Left lung (tissue), 14 donors: ENCODE measurements at places on chromosomes 5 and 9. TPM values are rescaled to one million over a fixed set of nuclear protein-coding genes. Genes with fewer than 3 reads are reported as not detected.

The C9orf153 gene
- polyA plus RNA-seq: 0.61 TPM

DNA sequence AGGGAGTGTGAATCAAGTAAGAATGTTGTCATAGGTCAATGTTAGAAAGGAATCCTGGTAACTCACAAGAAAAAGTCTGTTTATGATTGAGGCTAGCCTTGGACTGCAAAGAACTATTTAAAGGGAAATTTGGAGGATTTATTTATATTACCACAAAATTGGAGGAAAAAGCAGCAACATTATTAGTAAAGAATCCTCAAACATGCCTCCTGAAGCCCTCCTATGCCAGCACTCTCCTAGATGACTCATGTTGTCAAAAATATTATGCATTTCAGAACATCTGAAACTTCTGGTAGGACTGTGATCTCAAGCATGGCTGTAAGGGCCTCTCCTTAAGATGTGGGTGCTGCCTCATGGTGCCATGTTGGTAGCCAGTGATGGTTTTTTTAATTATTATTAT, 628.5 kb downstream of the CHSY3 start:
- DNase-seq: no peak

The PCDHB13 gene
- polyA plus RNA-seq: 5.8 TPM

DNA sequence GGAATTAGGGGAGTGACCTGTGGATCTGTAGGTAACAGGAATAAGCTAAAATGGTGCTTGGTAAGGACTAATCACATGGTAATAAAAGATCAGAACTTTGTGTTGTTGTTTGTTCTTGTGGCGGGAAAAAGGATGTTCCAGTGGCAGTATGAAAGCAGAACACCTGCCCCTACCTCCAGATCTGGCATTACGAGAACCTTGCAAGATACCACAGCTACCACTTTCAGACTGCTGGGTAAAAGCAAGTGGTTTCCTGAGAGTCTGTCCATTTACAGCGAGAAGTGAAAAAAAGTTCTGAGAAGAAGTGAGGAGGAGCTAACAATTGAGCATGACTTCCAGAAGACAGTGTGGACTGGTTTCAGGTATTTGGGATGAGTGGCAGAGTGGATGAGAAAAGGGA, 252.5 kb downstream of the TLE4 start:
- no peak for DNase-seq

The TUSC1 gene
- 17.2 TPM for polyA plus RNA-seq

The COL15A1 gene
- polyA plus RNA-seq: 7.6 TPM

The FST gene
- polyA plus RNA-seq: 0.63 TPM

GRCh38 chr9:80094176-80094771, 522.5 kb downstream of the TLE4 start:
- DNase-seq: no peak

GRCh38 chr5:148825716-148826052, 727 bp upstream of the ADRB2 start:
- no peak for DNase-seq

- DNase-seq: no peak
These were observed 212.0 kb downstream of the SREK1 start for GRCh38 chr5:66356011-66356565.

GRCh38 chr9:81499594-81499993, 189.8 kb downstream of the TLE1 start:
- DNase-seq: no peak

The RETREG1 gene
- polyA plus RNA-seq: 2.5 TPM

GRCh38 chr5:143404416-143405062, 1.1 kb upstream of the NR3C1 start:
- DNase-seq: peak; percentile 93
